Activated B cell treated with CpG ODN at 0.5 μM for 24 hours (primary cell): ENCODE measurements at places on chromosomes 13 and 19. TPM values are rescaled to one million over a fixed set of nuclear protein-coding genes. Genes with fewer than 3 reads are reported as not detected.

The GRIN2D gene
- total RNA-seq, result 0.93 and 1.2 TPM in 2 replicates

The ZNF556 gene
- total RNA-seq, result not detected in 2 replicates

The NKG7 gene
- 1.6 and 2.1 TPM in 2 replicates for total RNA-seq

The BICRA gene
- 15.9 and 16.0 TPM in 2 replicates for total RNA-seq

The ZNF724 gene
- 4.5 and 8.0 TPM in 2 replicates for total RNA-seq

The MUC16 gene
- 0.15 and 0.16 TPM in 2 replicates for total RNA-seq

The CEACAM4 gene
- not detected in 2 replicates for total RNA-seq

The CYP2A7 gene
- not detected in 2 replicates for total RNA-seq

DNA sequence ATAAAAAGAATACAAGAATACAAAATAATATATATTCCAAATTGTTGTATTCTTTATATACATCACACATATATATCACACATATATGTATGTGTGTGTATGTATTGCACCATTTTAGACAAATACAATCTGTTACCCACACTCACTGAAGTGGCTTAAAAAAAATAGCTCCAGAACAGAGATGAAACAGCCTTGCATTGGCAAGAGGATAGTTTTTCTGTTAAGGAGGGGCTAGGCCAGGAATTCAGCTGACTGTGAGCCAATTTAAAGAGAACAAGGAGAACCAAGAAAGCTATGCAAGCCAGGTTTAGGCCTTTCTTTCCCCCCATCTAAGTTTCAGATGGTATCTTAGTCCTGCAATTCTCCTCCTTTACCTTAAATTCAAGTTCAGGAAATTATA is 257.5 kb downstream of the MZT1 start:
- DNase-seq, result no peak
- H3K36me3 ChIP-seq, result no peaks in the 10 kb centered on the region
- H3K27ac ChIP-seq, result no peak overlapping the region
- no peaks in the 10 kb centered on the region for H3K27me3 ChIP-seq

GRCh38 chr19:52507266-52507665 is 20.2 kb upstream of the ZNF808 start:
- no peaks in the 10 kb centered on the region for H3K27me3 ChIP-seq
- no peak for DNase-seq
- peaks cover 45% of the 10 kb centered on the region for H3K36me3 ChIP-seq
- no peak overlapping the region for H3K27ac ChIP-seq
- no peak overlapping the region for H3K4me3 ChIP-seq

DNA sequence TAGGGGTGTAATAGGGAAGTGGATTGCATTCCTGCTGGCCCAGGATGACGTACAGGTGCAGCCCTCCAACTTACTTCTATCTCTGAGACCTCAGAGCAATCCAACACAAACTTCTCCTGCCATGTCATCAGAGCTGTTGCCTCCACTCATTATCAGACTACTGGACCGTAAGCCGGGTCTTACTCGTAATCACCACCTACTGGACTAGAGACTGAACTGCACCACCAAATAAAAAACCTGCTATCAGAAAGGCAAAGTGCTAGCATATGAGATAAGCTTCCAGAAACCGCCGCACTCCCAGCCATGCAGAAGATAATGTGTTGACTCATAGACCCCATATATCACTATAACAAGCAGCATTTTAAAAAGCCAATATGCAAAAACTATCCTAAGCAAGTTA is 102.0 kb downstream of the SLITRK1 start:
- DNase-seq, result no peak
- no peak overlapping the region for H3K4me3 ChIP-seq
- H3K27me3 ChIP-seq, result no peaks in the 10 kb centered on the region

- H3K27me3 ChIP-seq, result no peaks in the 10 kb centered on the region
- H3K36me3 ChIP-seq, result no peaks in the 10 kb centered on the region
- DNase-seq, result no peak
- no peaks in the 10 kb centered on the region for H3K4me1 ChIP-seq
- no peak overlapping the region for H3K27ac ChIP-seq
Observed at GRCh38 chr13:58329746-58330145, 698.2 kb downstream of the PCDH17 start.

- no peaks in the 10 kb centered on the region for H3K27me3 ChIP-seq
- no peaks in the 10 kb centered on the region for H3K36me3 ChIP-seq
- DNase-seq, result no peak
- no peak overlapping the region for H3K4me3 ChIP-seq
Observed at GRCh38 chr19:33211794-33212435, 13.7 kb downstream of the SLC7A10 start.

DNA sequence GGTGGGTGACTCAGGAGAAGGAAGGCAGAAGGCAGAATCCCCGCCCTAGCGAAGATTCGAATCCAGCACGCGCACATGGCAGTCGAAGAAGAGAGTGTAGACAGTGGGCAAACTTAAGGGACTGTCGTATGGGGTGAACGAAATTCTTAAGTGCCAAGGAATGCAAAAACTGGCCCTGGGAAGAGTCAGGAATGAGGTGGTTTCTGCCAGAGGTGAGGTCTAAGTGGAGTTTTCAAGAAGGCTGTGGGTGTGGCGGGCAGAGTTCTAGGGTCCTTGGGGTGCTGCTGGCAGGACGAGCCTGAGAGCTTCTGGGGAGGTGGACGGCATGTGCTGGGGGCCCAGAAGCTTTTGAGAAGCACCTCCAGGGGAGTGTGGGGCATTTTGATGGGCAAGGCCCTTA is 63.9 kb upstream of the RNF113B start:
- H3K4me1 ChIP-seq, result no peaks in the 10 kb centered on the region
- no peaks in the 10 kb centered on the region for H3K27me3 ChIP-seq
- no peak overlapping the region for H3K27ac ChIP-seq
- H3K36me3 ChIP-seq, result no peaks in the 10 kb centered on the region
- H3K4me3 ChIP-seq, result no peak overlapping the region

DNA sequence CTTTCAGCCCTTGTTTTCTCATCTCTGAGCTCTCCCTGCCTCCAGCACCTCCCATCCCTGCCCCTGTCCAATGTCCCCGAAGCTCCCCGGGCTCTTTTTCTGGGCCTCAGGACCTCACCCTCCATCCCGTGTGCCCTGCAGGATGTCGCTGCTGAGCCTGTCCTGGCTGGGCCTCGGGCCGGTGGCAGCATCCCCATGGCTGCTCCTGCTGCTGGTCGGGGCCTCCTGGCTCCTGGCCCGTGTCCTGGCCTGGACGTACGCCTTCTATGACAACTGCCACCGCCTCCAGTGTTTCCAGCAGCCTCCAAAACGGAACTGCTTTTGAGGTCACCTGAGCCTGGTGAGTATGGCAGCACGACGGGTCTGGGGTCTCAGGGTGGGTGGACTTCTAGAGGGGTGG is 51.1 kb upstream of the CYP4F8 start:
- no peaks in the 10 kb centered on the region for H3K4me1 ChIP-seq
- H3K27ac ChIP-seq, result no peak overlapping the region
- no peaks in the 10 kb centered on the region for H3K36me3 ChIP-seq
- no peak for DNase-seq
